ENCODE measurements at places on chromosomes 4 and X.
A peak's percentile ranks its signal among the peaks of the same experiment; 100 is the strongest.

DNA sequence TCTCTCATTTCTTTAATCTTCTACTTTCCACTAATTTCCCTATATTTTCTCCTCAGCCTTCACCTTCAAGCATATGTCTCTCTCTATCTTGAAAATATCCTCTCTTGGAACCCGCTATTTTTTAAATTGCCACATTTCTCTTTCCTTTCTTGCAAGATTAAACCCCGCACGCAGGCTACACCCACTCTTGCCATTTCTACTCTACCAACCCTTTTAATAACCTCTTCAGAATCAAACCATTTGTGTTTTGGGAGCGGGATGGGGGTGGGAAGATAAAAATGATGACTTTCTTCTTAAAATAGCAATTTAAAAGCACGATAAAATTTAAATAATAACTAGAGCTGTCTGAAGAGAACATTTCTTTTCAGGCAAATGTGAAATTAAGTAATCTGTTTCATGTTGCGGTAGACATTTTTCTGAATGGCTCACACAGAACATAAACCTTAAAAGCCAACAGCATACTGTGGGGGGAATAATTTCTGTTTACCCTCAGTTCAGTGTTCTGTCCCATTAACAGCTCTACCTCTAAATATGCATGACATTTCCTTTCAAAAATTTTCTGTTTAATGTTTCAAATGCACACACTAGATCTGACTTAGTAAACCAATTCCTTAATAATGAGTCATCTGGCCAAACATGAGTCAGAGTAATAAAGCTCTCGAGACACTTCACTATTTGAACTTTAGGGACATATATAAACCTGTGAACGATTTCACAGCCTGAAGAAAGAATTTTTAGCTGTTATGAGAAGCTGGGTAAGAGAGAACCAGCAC is 20.5 kb downstream of the ARSJ start:
- DNase-seq: peak; percentile 96

GRCh38 chrX:1591863-1592469 is 562 bp downstream of the AKAP17A start:
- no peak for DNase-seq

GRCh38 chr4:15729910-15730533 is 27.2 kb downstream of the BST1 start:
- peak; percentile 56 for DNase-seq

- DNase-seq: no peak
Measured at GRCh38 chr4:98958065-98958464, 29.1 kb upstream of the EIF4E start.

- no peak for DNase-seq
Measured at GRCh38 chr4:153521999-153522801, 56.0 kb downstream of the TMEM131L start.

GRCh38 chr4:69697536-69698242 is 44.6 kb upstream of the UGT2A1 start:
- no peak for DNase-seq

DNA sequence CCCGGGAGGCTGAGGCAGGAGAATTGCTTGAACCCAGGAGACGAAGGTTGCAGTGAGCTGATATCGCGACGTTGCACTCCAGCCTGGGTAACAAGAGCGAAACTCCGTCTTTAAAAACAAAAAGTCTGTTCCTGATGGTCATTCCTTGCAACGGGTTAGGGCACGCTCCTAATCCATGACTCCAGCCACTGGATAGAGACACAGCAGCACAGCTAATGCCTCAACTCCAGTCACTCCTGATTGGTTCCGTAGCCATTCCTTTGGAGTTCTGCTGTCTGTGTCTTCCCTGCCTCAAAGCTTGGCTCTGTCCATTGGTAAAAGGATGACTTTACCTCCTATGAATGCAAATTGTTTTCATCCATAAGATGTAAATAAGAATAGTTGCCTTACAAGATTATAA is 44.3 kb upstream of the FAM9A start:
- no peak for DNase-seq

- DNase-seq: no peak
Measured at GRCh38 chr4:16827045-16827444, 71.4 kb downstream of the LDB2 start.

DNA sequence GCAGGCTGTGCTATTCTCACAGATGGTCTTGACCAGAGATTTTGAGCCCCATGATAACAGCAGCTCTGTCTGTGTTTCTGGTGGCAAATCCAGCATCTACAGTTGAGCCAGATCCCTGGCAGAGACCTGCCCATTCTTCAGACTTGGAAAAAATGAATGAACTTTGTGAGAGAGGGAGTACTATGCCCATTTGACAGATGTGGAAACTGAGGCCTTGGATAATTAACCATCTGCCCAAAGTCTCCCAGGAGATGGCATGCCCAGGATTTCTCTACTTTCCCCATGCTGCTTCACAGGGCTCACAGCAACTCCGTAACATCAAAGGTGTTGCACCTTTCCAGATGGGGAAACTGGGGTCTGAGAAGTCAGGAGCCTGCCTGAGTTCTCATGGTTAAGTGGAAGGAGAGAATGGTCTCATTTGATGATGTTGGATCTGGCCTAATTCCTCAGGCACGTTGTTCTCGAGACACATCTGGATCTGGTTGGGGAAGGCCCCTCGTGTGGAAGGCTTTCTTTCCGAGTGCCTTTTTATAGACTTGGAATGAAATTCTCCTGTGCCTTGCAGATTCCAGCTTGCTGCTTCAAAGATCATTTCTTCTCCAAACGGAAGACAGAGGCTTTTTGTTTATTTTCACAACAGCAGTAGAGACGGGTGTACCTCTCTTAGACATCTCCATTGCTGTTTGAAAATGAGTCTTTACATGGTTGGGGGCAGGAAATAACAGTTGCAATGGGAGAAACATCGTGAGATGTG is 73.3 kb upstream of the STX18 start:
- no peak for DNase-seq

DNA sequence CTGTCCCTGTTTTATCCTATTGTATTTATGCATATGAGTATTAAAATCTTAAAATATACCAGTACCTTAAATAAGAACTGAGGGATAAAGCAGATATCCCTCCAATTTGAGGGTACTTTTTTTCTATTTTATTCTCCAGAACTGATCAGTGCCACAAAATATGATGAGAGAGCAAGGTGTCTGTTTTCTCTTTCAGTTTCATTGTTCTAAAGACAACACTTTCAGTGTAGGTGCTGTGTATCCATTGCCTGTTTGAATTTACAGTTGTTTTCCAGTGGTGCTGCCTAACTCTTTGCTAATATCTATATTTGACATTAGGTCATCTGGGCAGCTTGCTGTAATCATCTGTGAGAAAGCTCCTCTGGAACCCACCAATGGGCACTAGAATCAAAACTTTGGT is 394.7 kb downstream of the IL1RAPL1 start:
- no peak for DNase-seq

DNA sequence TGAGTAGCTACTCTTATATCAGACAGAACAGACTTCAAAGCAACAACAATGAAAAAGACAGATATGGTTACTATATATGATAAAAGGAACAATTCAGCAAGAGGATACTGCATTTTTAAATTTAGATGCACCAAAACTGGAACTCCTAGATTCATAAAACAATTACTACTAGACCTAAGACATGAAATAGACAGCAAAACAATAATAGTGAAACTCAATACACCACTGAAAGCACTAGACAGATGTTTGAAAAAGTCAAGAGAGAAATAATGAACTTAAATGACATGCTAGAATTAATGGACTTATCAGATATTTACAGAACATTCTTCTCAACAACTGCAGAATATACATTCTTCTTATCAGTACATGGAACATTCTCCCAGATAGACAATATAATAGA is 99.5 kb upstream of the ITM2A start:
- DNase-seq: no peak

GRCh38 chr4:17762726-17763125 is 18.7 kb downstream of the FAM184B start:
- DNase-seq: peak; percentile 27

GRCh38 chr4:144634978-144635747 is 10.8 kb upstream of the HHIP start:
- DNase-seq: no peak

GRCh38 chr4:48187813-48188212 is 53.8 kb upstream of the TXK start:
- no peak for DNase-seq

GRCh38 chr4:90486346-90486745 is 359.2 kb downstream of the CCSER1 start:
- no peak for DNase-seq

DNA sequence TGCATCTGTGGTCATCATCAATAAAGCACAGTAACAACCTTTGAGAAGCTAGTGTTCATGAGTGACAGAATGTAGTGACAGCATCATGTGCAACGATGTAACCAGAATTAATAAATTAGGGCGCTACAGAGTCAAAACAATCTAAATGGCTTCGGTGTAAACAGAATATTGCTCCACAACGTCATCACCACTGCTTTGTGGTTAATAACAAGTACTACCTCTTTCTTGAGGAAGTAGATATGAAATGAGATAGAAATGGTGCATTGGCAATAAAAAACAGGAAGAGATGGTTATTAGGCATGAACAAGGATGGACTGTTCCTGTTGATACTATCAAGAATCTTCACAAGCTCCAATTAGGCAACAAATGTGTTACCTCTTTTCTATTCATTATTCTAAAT is 8.7 kb upstream of the PDHA2 start:
- no peak for DNase-seq

DNA sequence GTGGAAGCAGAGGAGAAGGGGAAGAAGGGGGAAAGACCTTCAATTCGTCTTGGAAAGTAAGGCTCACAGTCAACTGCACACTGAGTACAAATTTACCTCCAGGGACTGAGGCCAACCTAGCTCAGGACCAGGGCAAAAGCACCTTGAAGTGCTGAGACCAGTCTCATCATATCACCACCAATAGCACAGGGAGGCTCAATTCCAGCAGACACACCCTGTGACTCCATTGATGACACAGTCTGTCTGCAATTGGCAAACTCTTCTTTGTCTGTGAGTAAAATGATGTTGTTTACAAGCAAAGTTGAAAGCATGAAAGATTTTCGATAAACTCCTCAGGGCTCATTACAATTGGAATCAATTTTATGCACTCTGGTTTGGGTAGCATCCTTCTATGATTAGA is 32.3 kb downstream of the TRIML1 start:
- DNase-seq: no peak

DNA sequence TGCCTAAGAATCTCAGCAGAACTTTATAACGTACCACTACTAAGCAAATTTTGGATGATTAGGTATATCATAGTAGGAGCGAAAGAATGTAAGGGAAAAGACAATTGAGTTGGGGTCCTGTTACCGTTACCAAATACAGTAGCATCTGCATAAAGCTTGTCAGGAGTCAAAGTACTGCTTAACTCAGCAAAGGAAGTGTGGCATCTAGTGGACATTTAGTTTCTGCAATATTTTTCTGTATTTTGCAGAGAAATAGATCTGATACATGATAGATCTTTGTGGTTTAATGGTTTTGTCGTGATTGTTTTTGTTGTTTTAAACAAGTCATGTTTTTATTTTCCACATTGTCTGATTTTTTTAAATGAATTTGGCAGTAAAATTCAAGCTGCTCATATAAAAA is 81.0 kb upstream of the SMARCAD1 start:
- no peak for DNase-seq

DNA sequence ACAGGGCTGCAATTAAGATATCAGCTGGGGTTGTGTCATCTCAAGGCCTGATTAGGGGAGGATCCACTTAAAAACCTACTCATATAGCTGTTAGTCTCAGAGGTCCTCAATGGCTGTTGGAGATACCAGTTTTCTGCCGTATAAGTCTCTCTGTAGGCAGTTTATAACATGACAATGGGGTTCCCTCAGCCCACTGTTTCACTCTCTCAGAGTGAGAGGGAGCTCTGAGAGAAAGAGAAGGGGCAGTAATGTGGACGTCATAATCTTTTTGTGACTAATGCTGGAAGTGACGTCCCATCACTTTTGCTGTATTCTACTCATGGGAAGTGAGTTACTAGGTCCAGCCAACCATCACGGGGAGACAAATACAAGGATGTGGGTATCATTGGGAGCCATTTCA is 70.3 kb downstream of the STIM2 start:
- DNase-seq: no peak

- no peak for DNase-seq
Measured at GRCh38 chr4:15883610-15884243, 54.8 kb downstream of the FGFBP1 start.
